ENCODE measurements at places on chromosomes 11 and 22.

DNA sequence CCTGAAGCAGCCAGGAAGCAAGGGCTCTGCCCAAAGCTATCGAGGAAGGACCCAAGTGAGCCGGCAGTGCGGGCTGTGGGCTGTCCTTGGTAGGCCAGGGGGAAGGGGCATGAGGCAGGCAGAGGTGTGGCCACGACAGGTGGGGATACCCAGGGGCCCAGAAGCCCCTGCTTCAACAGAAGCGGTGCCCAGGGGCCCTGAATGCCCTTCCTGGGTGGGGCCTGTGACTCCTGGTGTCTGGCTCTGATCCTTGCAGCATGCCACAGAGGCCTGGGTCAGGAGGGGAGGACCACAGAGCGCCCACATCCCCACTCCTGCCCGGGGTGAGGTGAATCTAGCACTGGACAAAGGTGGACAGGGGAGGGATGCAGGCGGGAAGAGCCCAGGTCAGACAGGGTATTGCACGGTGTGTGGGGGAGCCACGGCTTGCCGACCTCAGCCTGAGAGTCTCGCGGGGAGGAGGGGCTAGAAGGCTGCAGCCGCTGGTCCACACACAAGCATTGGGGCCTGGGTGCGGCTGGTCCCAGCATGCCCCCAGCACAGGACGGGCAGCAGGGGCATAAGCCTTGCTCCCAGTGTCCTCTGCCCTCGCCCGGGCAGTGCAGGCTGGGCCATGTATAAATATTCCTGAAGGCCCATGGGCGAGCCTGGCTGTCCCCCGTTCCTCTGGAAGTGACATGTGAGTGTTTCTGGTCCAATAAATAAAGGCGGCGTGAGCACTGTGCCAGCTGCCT, 19.0 kb downstream of the MAFF start:
- DNase-seq: no peak

GRCh38 chr22:48491451-48491941, 1336.2 kb downstream of the BRD1 start:
- DNase-seq: no peak

DNA sequence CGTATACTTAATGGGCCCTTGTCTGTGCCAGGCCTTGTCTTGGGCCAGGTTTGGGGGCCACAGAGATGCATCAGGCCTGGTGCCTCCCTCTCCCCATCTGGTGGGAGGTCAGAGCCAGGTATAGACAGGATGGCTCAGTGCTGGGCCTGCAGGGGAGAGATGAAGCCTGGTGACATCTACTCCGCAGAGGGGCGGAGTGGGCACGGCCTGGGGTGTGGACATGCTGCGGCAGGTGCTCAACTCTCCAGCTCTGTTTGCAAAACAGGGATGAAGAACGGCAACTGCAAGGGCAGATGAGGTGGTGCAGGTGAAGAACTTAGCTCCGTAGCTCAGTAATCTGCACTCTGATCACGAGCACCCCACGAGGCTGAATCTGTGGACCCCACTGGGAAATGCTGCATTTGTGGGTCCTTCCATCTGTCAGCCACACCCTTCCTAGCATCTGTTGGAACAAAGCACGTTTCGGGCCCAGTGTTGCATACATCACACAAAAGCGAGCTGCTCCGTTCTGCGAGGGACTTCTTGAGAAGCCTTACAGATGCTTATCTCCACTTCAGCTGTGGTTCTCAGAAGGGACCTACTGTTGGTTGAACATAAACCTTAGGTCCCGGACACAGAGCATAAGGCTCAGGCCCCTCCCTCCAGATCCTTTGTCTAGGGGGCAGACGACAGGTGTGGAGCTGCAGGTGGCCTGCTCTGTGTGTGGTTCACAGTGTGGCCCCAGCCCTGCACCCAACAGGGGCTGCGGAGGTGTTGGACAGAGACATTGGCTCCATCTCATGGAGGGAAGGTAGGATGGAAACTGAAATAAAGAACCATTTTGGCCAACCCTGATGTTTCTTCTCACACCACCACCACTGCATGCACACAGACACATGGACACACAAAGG, 78.3 kb downstream of the LRRC32 start:
- DNase-seq: no peak

DNA sequence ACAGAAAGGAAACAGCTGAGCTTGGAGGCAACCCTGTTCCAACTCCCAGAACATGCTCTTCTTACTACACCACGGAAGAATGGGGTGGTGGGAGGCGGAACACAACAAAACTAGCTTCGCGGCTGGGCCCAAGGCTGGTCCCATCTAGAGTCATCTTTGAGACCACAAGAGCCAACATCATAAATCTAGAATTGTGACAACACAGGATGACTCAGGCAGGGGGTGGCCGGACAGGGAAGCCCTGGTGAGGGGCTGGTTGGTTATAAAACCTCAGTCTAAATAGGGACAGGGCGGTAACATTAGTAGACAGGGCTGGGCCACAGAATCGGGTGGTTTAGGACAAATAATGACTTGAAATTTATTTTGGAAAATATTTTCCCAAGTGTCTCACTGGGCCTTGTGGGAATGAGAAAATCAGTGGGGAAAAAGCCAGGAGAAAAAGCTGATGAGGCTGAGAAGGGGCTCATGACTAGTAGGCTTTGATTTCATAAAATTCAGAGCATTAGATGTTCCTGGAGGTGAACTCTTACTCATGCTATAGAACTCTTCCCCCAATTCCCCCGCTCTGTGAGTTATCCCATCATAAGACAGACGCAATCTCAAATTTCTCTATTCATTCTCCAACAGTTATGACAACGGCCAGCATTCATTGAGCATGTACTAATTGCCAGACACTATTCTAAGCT, 151.8 kb upstream of the TIMP3 start:
- peak; percentile 31 for DNase-seq

GRCh38 chr11:70647188-70648166, 249.1 kb downstream of the CTTN start:
- DNase-seq: no peak

- DNase-seq: peak; percentile 54
These were observed 653 bp downstream of the NAGA start for GRCh38 chr22:42069801-42070516.

DNA sequence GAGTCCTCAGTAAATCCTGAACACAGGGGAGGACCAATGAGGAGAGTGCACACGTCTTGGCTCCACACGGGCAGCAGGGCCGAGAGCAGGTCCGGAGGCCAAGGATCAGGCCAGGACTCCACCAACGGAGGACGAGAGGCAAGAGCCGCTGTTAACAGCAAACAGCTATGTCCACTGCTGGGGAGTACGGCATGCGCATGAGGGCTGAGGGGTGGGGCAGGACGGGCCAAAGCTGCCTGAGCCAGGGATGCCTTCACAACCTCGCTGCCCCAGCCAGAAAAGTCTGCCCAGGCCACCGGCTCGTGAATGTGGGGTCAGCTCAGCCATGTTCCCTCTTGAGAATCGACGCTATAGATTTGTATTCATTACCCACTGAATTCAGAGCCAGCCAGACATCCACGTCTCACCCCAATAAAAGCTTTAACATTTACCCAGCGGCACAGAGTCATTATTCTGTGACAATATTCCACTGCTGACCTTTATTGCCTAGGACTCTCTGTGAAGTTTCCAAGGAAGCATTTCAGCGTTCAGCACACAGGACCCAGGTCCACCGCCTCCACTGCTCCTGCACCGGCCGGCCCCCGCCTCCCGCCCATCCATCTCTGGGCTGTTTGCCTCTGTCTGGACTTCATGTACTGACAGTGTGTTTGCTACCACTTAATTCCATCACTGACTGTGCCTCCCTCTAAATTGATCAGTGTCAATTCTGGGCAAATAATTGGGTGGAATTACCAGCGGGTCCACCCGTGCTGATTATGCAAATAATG, 384.9 kb downstream of the SHANK2 start:
- DNase-seq: no peak

GRCh38 chr11:44624761-44625221, 59.3 kb downstream of the CD82 start:
- no peak for DNase-seq

DNA sequence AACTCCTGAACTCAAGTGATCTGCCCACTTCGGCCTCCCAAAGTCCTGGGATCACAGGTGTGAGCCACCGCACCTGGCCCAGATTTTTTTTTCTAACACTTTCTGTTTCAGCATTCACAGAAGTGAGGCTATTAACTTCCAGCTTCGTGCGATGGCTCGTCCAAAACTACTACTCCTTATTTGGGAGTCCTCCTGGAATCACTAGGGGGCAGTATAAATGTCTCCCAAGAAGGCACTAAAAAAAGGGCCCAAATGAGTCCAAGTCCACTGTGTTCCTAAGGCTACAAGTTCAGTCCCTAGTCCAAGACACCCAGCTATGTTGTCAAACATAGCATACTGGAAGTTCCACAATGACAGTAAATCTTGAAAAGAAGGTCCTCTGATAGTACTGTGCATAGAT, 63.2 kb upstream of the BIRC3 start:
- no peak for DNase-seq

DNA sequence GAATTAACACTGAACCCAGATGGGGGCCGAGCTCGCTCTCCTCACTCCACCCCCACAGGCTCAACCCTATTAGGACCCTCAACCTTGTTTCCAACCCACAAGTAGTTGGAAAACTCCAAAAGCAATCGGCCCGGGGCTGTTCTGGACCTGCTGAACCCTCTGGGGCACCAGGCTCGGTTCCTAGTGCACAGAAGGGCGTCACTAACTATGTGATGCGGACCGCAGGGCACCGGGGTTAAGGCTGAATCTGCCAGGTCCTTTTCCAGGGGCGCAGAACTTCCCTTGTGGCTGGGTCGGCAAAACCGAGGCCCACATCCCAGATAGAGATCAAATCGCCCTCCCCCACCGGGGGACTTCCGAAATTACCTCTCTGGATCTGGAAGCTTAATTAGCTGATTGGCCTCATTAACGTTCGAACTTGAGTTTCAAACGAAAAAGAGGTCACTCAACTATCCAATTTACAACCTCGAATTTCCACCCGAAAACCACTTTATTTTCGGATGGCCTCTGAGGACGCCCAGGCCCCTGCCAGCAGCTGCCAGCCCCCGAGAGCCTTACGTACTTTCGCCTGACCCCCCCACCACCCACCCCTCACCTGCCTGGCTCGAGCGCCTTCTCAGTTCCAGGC, 1.7 kb downstream of the SHANK2 start:
- no peak for DNase-seq

DNA sequence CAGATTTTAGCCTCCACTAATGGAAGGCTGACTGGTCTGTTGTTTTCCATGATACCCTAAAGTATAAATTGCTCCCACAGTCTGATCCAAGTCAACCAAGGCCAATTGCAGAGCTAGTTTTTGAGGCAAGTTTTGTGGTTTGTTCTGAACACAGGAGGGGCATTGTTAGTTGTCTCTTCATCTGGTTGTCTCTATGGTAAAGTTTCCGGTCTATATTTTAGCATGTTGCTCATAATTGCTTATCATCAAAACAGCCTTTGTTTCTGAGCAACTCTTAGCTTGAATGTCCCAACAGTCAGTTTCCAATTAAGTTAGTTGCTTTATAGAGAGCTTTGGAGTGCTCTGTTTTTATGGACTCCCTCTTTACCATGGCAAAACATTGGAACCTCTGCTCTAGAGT, 217.6 kb upstream of the CARD18 start:
- DNase-seq: no peak

GRCh38 chr11:17828311-17828751, 93.8 kb downstream of the KCNC1 start:
- no peak for DNase-seq

GRCh38 chr22:42217752-42218280, 52.6 kb downstream of the TCF20 start:
- no peak for DNase-seq

DNA sequence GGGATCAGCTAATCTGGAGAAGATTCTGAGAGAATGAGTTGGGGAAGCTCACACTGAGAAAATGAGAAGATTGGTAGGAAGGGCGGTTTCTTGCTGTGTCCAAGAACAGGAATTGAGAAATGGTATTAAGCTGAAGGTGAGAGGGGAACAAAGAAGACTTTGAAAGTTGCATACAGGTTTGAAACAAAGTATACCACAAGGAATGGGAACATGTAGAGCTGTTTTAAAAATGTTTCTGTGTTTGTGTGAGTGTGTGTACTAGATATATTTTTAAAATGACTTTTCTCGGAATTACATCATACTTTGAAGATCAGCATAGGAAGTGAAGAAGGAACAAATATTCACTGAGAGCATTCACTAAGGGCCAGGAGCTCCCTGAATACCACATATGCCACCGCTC, 24.4 kb upstream of the IZUMO1R start:
- DNase-seq: no peak

GRCh38 chr22:38187413-38188212, 6.0 kb upstream of the PLA2G6 start:
- no peak for DNase-seq

- peak; percentile 64 for DNase-seq
These were observed 3.1 kb upstream of the SLC35C1 start for GRCh38 chr11:45801723-45802315.

DNA sequence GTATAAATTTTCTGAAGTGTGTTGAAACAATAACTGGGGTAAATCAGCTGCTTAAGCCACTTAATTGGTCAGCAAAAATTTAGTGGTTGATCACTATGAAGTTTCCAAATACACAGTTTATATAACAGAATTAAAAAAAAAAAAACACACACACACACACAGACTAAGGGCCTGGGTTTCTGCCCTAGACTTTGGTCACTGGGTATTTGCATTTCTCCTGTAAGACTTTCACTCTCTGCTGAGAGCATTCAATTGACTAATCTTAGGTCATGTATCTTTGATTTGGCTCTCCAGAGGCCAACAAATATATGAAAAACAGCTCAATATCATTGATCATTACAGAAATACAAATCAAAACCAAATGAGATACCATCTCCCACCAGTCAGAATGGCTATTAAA, 214.3 kb downstream of the KCNA4 start:
- DNase-seq: no peak

DNA sequence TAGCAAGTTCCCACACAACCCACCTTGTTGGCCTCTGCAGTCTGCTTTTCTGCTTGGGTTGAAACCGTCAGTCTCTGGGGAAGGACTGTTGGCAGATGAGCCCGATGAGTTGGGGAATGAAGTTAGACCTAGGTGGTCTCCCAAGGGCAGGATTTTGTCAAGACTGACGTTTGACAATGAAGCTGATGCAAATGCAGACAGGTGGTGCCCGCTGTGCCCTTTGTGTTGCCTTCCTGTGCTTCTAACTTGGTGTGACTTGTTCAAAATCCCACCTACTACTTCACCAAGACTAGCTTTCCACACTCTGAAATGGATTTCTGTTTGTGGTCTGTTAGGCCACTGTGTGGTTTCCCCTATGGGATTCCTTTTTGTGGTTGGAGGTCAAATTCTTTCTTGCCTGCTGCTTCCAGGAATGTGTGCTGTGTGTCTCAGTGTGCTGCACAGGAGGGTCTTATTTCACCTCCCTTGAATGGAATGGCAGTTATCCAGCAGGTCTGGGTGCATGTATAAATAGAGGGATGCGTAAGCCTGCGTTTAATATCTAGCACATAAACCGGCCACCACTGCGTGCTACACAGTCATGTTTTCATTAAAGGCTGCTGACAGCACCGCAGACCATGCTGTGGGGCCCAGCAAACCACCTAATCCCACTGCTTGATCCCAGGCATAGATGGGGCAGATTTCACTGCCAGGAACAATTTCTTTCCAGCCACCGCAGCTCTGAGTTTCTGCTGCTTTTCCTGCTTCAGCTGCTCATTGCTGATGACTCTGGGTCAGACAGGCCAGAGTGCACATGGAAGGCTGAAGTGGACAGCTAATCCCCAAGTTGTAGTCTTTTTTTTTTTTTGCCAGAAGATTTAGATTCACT, 44.8 kb downstream of the ADAMTS8 start:
- DNase-seq: no peak
